Progenitor cell of endocrine pancreas (in vitro differentiated cells): ENCODE measurements at places on chromosomes 1 and 21. TPM values are rescaled to one million over a fixed set of nuclear protein-coding genes. Genes with fewer than 3 reads are reported as not detected.
A peak's percentile ranks its signal among the peaks of the same experiment; 100 is the strongest.

- H3K4me3 ChIP-seq = no peak overlapping the region
- H3K27ac ChIP-seq = peak overlapping the region; percentile 94
Measured at GRCh38 chr21:31299291-31300147, 44.5 kb downstream of the TIAM1 start.

DNA sequence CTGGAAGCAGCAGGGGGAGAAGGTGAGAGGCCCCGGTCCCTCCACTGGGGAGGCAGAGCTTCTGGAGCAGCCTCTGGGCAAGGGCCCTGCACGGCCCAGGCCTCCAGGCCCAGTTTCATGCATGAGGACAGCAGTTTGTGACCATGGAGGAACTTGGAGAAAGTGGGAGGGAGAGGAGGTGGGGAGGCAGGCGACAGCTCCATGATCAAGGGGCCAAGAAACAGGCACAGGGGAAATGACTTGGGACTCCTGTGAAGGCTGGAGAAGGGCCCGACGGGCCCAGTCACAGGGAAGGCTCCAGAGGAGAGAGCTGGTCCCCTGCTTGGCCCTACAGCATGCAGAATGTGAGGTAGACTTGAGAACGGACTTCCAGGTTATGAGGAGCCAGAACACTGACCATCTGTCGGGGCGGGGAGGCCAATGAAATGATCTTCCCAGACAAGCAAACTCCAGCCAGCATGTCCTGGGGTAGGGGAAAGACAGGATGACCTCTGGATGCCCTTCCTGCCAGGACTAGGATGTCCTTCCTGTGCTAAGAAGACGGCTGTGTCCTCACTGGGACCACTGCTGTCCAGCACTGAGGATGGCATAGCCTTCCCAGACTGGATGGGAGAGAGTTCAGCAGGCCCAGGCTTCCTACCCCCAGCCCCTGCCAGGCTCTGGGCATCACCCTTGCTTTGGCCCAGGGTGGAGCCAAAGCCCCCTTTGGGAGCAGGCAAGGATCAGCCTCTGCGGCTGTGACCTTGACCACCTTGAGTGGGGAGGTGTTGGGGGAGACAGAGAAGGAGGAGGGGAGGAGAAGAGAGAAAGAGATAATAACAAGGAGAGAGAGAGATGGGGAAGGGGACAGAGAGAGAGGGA is 548.2 kb downstream of the PTPRU start:
- H3K4me1 ChIP-seq = no peaks in the 10 kb centered on the region
- H3K27ac ChIP-seq = no peak overlapping the region
- peaks cover 16% of the 10 kb centered on the region for H3K27me3 ChIP-seq
- H3K4me3 ChIP-seq = no peak overlapping the region
- DNase-seq = no peak
- H3K36me3 ChIP-seq = no peaks in the 10 kb centered on the region

CYP2J2 gene
- 0.58 and 1.0 TPM in 2 replicates for total RNA-seq

COL11A1 gene
- 2.3 and 2.4 TPM in 2 replicates for total RNA-seq

DNA sequence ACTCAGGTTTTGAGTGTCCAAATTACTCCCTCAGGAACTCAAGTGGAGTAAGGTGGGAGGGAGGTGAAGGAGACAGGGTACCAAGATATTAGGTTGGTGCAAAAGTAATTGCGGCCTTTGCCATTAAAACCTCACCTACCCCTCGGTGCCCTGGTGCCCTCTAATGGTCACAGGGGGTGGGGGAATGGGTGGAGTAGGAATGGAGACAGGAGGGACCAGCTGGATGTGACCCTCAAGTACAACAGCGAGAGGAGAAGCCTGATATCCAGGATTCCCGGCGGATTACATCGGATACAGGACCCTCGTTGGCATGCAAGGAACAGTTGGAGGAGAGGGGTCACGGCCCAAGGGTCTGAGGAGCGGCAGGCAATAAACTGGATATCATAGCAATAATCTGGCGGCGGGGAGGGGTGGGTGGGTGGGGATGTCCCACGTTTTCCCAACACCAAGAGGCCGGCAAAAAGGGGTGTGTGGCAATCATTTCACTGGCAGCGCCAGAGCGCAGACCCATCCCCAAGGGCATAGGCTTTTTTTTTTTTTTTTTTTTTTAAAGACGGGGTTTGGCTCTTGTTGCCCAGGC is 4.3 kb upstream of the ZBTB7B start:
- no peaks in the 10 kb centered on the region for H3K27me3 ChIP-seq
- no peaks in the 10 kb centered on the region for H3K36me3 ChIP-seq
- no peak overlapping the region for H3K4me3 ChIP-seq

- DNase-seq = peak; percentile 32
- H3K4me3 ChIP-seq = peak overlapping the region; percentile 78
- peaks cover 37% of the 10 kb centered on the region for H3K27me3 ChIP-seq
- H3K36me3 ChIP-seq = no peaks in the 10 kb centered on the region
- H3K27ac ChIP-seq = peak overlapping the region; percentile 56
Measured at GRCh38 chr1:65147424-65148177, 402 bp upstream of the AK4 start.

MYOC gene
- not detected in 2 replicates for total RNA-seq

GRCh38 chr1:233598891-233599541 is 14.9 kb upstream of the KCNK1 start:
- DNase-seq = no peak
- H3K27me3 ChIP-seq = peaks cover 9% of the 10 kb centered on the region
- H3K4me1 ChIP-seq = peaks cover 6% of the 10 kb centered on the region
- no peaks in the 10 kb centered on the region for H3K36me3 ChIP-seq
- H3K4me3 ChIP-seq = no peak overlapping the region
- no peak overlapping the region for H3K27ac ChIP-seq
